ENCODE measurements at places on chromosomes 6 and 20.

GRCh38 chr6:135212935-135213334, 31.8 kb downstream of the MYB start:
- H3K36me3 ChIP-seq = no peaks in the 10 kb centered on the region
- H3K4me1 ChIP-seq = no peaks in the 10 kb centered on the region
- no peak overlapping the region for H3K4me3 ChIP-seq
- DNase-seq = no peak
- H3K27me3 ChIP-seq = no peaks in the 10 kb centered on the region

DNA sequence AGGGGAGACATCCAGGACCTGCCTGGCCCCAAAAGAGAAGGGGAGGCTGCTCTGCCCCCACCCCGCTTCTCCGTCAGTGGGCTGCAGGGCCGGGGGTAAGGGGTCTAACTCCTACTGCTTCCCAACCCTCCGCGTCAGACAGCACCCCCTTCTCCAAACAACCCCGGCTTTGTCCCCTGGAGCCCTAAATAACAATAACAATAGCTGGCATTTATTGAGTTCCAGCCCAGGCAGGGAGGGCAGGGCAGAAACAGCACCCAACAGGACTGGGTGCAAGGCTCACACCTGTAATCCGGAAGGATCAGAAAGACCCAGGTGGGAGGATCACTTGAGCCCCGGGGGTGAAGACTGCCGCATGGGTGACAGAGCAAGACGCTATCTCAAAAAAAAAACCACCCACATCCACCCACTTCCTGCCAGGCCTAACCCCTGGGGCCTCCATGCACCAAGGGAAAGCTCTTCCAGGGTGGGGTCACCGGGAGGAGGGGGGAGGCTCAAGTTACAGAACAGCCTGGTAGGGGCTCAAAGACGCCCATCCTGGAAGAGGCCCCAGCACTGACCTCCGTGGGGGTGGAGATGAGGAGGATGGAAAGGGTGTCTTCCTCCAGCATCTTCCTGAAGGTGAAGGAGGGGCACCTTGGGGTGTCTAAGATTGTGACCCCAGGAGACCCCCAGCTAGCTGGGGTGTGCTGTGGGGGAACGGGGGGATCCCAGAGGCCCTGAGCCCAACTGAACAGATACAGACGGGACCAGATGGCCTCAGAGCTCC, 1.3 kb upstream of the FNDC11 start:
- H3K4me3 ChIP-seq = no peak overlapping the region
- no peaks in the 10 kb centered on the region for H3K36me3 ChIP-seq
- no peaks in the 10 kb centered on the region for H3K27me3 ChIP-seq

GRCh38 chr6:52650941-52651340, 20.0 kb upstream of the TMEM14A start:
- no peaks in the 10 kb centered on the region for H3K27me3 ChIP-seq
- DNase-seq = no peak
- no peaks in the 10 kb centered on the region for H3K36me3 ChIP-seq
- H3K27ac ChIP-seq = no peak overlapping the region

DNA sequence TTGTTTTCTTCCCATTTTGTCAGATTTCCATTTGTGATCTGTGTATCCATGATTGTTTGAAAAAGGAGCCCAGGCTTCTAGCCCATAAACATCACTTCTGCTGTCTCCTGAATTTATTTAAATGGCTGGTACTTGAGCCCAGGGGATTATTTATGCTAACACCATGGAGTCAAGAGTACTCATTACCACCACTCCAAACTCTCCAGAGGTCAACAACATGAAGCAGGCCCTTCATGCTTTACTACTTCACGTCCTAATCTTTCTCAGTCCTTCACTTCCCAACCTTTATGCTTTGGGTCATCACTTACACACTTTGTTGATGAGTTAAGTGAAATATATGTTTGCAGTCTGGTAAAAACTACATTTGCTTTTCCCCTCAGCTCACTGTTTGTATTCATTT, 247.8 kb downstream of the BMP2 start:
- H3K27me3 ChIP-seq = no peaks in the 10 kb centered on the region
- no peaks in the 10 kb centered on the region for H3K4me1 ChIP-seq
- H3K27ac ChIP-seq = no peak overlapping the region

GRCh38 chr6:144835322-144835973, 550.3 kb downstream of the UTRN start:
- H3K4me3 ChIP-seq = no peak overlapping the region
- H3K4me1 ChIP-seq = no peaks in the 10 kb centered on the region
- no peak overlapping the region for H3K27ac ChIP-seq
- H3K27me3 ChIP-seq = no peaks in the 10 kb centered on the region
- no peak for DNase-seq
- H3K36me3 ChIP-seq = peaks cover 28% of the 10 kb centered on the region

- no peak overlapping the region for H3K27ac ChIP-seq
- no peak overlapping the region for H3K4me3 ChIP-seq
- no peaks in the 10 kb centered on the region for H3K27me3 ChIP-seq
- H3K36me3 ChIP-seq = no peaks in the 10 kb centered on the region
- DNase-seq = no peak
- H3K4me1 ChIP-seq = peaks cover 43% of the 10 kb centered on the region
These were observed 99.1 kb downstream of the SNX5 start for GRCh38 chr20:17869295-17869994.

GRCh38 chr6:29959467-29959866, 17.1 kb downstream of the HLA-A start:
- H3K27ac ChIP-seq = no peak overlapping the region
- peaks cover 5% of the 10 kb centered on the region for H3K4me1 ChIP-seq
- H3K27me3 ChIP-seq = no peaks in the 10 kb centered on the region
- no peak overlapping the region for H3K4me3 ChIP-seq

GRCh38 chr6:29853245-29853644, 25.6 kb downstream of the HLA-G start:
- no peak for DNase-seq
- no peak overlapping the region for H3K4me3 ChIP-seq
- peaks cover 6% of the 10 kb centered on the region for H3K4me1 ChIP-seq
- H3K27ac ChIP-seq = no peak overlapping the region

GRCh38 chr6:89681983-89682564, 43.5 kb upstream of the LYRM2 start:
- H3K4me1 ChIP-seq = no peaks in the 10 kb centered on the region
- DNase-seq = no peak
- no peak overlapping the region for H3K4me3 ChIP-seq

DNA sequence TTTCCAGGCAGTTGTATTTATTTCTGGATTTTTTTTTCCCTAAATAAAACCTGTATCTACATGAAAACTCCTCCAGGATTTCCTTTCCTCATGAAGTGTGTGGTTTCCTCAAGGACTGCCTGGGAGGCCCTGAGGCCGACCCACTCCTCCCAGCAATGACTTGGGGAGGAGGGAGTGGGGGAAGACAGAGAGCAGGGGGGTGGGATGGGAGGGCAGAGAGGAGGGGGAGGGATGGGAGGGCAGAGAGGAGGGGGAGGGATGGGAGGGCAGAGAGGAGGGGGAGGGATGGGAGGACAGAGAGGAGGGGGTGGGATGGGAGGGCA, 161.8 kb upstream of the AGPAT4 start:
- no peaks in the 10 kb centered on the region for H3K27me3 ChIP-seq
- no peak overlapping the region for H3K4me3 ChIP-seq
- peaks cover 20% of the 10 kb centered on the region for H3K4me1 ChIP-seq
- H3K36me3 ChIP-seq = no peaks in the 10 kb centered on the region
- no peak for DNase-seq

GRCh38 chr6:10521104-10521808, at the start of gene GCNT2:
Gene GCNT2, plus strand, starts transcription at chr6:10521351. Its CDS starts 7,561 bp downstream, at chr6:10528912.
- peak within 1 kb of the TSS; percentile 86 for H3K27ac ChIP-seq
- H3K27me3 ChIP-seq = no peaks in the 10 kb centered on the region
- peak within 1 kb of the TSS; percentile 14 for H3K4me3 ChIP-seq
- H3K4me1 ChIP-seq = peaks cover 17% of the 10 kb centered on the region
- peak; percentile 61 for DNase-seq

- H3K27me3 ChIP-seq = peaks cover 100% of the 10 kb centered on the region
- no peaks in the 10 kb centered on the region for H3K36me3 ChIP-seq
- H3K4me3 ChIP-seq = no peak overlapping the region
These were observed 18.9 kb downstream of the TFAP2A start for GRCh38 chr6:10395704-10396546.

DNA sequence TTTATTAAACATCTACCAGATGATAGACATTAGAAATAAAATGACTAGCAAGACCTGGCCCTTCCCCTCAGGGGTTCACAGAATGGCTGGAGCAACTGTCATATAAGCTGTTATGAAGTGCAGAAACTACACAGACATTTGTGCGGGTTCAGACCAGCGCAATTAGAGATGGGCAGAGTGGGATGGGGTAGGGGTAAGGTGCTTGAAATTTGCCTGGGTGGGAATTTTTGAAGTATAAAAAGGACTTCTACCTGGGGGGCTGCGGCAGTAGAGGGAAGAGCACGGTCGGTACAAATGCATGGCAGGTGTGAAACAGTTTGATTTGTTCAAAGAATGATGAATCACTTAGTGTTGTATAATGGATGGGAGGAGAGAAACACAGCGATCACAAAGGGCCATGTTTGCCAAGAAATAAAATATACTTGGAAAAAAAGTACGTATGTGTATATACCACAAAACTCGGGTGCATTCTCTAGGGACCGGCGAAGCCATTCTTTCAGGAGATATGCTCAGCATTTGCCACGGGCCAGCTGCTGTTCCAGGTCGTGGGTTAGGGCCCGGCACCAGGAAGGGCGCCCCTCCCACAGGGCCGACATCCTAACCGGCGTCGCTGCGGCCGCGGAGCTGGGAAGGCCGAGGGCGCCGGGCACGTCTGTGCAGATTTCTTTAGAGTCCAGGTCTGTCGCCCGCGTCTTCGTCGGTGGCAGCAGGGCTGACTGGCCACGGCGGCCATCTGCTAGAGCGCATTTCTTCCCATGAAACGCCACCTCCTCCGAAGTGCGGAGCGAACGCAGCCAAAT, 809 bp upstream of the NOL7 start:
- peaks cover 9% of the 10 kb centered on the region for H3K36me3 ChIP-seq
- no peaks in the 10 kb centered on the region for H3K27me3 ChIP-seq
- DNase-seq = peak; percentile 75
- H3K27ac ChIP-seq = peak overlapping the region; percentile 93

GRCh38 chr6:170572704-170573466, 11.6 kb downstream of the PDCD2 start:
- H3K4me3 ChIP-seq = no peak overlapping the region
- no peaks in the 10 kb centered on the region for H3K4me1 ChIP-seq
- peaks cover 91% of the 10 kb centered on the region for H3K36me3 ChIP-seq
- H3K27me3 ChIP-seq = no peaks in the 10 kb centered on the region
- H3K27ac ChIP-seq = no peak overlapping the region
- no peak for DNase-seq

Data from stomach (tissue), 19 donors.